ENCODE measurements at places on chromosomes 3 and 15. TPM values are rescaled to one million over a fixed set of nuclear protein-coding genes. Genes with fewer than 3 reads are reported as not detected.

Gene CCR2
- not detected for polyA plus RNA-seq

Gene PRTG
- polyA plus RNA-seq = 24.7 TPM

Gene TMEM43
- polyA plus RNA-seq = 27.4 TPM

GRCh38 chr3:136728918-136729317 lies 23.3 kb downstream of the STAG1 start:
- DNase-seq = peak; percentile 76

DNA sequence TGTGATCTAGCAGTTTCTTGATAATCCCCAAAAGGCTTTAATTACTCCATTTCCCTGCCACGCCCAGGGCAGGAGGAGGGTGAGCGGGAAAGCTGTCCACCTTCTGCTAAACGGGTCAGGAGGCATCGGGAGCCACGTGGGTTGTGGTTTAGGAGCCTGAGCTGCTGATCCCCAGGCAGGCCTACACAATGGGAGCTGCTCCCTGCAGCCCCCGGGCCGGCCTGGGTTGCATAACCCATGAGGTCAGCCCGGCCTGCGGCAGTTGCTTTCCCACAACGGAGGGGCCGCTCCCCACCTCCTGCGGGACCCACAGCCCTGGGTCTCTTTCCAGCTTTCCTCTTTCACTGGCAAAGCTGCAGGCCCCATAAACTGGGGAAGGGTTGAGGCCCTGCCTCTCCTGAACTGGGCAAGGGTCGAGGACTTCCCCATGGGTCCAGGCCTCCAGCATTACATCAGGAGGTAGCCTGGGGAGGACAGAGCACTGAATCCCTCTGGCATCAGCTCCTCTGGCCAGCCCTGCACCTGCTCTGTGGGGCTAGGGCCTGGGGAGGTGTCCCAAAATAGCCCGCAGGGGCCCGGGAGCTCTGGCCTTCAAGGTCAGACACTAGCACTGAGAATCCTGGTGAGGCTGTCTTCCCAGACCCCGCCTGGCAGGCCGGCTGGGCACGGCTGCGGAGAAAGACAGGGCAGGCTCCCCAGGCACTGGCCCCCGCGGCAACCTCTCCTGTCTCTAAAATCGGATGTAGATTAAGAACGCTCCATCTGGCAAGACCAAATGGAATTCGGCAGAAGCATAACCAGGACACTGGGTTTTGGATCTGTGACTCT lies 47.3 kb downstream of the ZDHHC19 start:
- peak; percentile 27 for DNase-seq

DNA sequence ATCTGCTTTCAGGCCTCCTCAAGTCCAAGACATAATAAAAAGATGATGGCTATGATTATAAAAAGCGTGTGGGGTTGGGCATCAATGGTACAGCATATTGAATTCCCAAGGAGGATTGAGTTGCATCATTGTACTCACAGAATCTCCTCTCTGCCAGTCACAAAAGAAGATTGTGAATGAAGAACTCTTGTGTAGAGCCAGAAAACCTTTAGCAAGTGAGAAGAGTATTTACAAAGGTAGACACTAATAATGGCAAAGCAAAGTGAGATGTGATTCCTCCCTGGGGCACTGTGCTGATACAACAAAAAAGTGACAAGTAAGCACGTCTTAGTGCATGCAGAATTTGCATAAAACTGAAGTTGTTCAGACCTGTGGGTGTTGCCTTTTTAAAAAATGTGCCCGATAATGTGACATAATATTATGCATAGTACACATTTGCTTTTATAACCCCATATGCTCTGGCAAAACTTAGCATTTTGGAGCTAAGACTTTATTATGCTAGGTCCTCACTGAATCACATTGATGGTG lies 291.2 kb upstream of the TBC1D5 start:
- DNase-seq = no peak

DNA sequence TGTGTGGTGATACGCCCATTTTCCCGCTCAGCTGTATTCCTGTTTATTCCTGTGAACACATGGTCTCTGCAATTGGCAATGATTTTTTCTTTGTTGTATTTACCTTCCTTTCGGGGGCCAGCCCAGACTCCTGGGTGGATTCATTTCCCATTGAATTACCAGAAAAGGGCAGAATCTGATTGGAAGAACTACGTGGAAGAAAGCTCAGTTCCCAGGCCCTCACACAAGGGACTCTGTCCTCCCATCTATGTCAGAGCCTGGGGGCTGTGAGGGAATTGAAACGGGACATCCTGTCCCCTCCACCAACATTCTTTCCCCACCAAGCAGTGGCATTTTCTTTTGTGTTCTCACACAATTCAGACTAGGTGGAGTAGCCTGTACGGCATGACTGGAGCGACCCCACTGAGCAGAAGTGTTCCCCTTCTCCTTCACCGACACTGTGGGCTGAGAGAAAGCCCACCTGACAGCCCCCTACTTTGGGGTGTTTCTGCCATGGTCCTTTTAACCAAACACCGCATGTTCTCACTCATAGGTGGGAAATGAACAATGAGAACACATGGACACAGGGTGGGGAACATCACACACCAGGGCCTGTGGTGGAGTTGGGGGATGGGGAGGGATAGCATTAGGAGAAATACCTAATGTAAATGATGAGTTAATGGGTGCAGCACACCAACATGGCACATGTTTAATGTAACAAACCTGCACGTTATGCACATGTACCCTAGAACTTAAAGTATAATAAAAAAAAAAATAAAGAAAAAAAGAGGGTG lies 32.1 kb upstream of the RFTN1 start:
- DNase-seq = no peak

DNA sequence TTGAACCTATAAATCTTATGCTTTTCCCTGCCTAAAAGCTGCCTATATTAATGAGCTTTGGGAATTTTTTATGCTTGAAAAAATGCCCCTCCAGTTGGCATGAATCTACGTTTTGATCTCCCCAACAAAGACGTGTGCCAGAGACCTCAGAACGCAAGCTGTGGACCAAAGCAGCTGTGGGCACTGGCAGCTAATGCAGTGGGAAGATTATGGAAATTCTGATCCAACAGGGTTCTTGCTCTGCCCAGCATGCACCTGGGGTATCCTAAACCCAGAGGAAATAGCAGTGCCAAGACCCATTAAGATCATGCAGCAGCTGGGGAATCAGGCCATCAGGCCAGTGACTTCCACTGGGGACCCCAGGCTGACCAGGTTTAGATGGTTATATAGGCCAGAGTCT lies 423.0 kb downstream of the ZBBX start:
- no peak for DNase-seq

Data from cardiac muscle cell (in vitro differentiated cells and primary cell).